Activated CD4-positive, alpha-beta T cell treated with anti-CD3 and anti-CD28 coated beads, Interleukin-10, Interleukin-2, amounts not matched to agents 100 ng/mL and 50 ng/mL, durations not matched to agents 16 hours and 8 hours (primary cell): ENCODE measurements at places on chromosomes 1 and 21.

- peak; percentile 81 for DNase-seq
Measured at GRCh38 chr1:204494281-204495077, at the start of gene PIK3C2B. Gene PIK3C2B, minus strand, starts transcription at chr1:204494805. Its CDS starts 25,003 bp downstream, at chr1:204469802.

- DNase-seq: peak; percentile 80
Measured at GRCh38 chr1:203268901-203269653, 36.2 kb upstream of the BTG2 start.

DNA sequence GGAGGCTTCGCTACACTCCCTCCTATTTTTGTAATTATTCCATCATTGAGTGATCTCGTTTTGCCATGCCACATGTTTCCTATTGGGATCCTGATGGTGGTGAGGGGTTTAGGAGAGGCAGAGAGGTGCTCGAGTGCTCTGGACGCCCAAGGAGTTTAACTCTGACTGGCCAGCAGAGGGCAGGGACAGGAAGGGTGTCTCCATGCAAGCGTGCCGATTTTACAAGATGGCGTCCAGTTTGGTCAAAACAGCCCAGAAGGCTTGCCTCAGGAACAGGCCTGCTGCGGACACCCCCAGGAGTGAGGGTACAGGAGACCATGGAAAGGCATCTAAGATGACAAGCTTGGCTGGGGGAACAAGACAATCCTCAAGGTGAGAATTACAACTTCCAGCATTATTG, 33.8 kb upstream of the KCNE2 start:
- no peak for DNase-seq

GRCh38 chr1:12315146-12315545, 85.3 kb downstream of the VPS13D start:
- no peak for DNase-seq

GRCh38 chr1:22971611-22972405, 858 bp downstream of the LACTBL1 start:
- DNase-seq: no peak

DNA sequence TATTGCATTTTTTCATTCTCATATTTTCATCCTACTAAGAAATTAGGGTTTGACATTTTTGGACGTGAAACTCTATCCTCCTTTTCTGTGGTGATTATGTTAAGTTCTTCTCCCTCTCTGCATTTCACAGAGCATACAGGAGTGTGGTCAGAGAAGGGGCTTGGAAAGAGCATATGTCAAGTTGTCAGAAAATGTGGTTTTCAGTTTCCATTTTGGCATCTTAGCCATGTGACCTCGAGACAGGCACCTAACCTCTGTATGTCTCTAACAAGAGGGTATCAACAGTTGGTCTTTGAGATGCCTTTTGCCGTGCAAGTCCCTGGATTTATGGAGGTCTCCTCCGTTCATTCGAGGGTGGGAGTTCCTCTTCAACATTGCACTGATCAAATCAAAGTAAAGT, 140.7 kb downstream of the CYYR1 start:
- no peak for DNase-seq

DNA sequence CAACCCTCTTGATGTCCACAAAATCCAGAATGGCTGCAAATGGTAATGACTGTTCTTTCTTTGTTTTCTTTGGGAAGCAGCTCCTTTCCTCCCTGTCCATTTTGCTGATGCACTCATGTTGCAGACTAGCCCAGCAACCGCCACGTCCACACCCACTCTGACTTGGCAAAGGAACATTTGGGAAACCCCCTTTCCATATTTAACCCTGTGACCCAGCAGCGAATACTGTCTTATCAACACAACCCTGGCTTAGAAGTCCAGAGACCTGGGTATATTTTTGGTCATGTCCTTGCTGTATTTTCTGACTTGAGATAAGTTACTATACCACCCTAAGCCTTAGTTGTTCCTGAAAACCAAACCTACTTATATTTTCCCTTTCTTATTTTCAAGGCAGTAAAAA, 18.1 kb upstream of the SHE start:
- no peak for DNase-seq

DNA sequence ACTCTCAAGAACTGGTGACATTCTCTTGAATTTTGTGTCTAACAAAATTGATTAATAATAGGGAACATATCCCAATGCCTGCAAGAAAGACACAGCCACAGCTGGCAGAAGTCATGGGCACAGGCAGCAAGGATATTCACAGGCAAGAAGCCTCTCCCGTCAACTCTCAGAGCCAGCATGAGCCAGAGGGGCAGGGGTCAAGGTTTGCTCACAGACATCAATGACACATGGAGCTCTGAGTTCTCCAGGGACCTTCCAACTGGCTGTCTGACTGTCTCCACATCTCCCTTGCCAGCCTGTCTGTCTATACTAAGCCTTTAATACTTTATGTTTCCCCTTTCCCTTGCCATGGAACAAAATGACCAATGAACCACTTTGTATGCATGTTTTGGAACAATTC, 101.5 kb upstream of the RAB4A start:
- no peak for DNase-seq

- no peak for DNase-seq
Measured at GRCh38 chr1:36866169-36866814, 168.0 kb downstream of the GRIK3 start.
